ENCODE measurements at places on chromosomes 4 and X.

- DNase-seq, result no peak
Observed at GRCh38 chr4:84484236-84484635, 14.9 kb downstream of the NKX6-1 start.

DNA sequence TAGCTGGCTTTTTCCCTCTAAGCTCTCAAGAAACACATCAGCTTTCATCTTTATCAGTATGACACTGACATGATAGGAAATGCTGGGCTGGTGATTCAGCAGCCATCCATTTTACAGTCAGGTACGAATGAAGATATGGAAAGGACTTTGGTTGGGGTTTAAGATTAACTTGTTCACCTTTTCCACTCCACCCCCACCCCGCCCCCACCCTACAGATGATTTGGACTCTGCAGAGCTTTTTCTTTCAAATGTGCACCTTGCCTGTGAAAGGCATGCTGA is 132.6 kb downstream of the AKAP4 start:
- DNase-seq, result no peak

GRCh38 chrX:45070116-45071007 is 130.3 kb downstream of the DIPK2B start:
- peak; percentile 47 for DNase-seq

DNA sequence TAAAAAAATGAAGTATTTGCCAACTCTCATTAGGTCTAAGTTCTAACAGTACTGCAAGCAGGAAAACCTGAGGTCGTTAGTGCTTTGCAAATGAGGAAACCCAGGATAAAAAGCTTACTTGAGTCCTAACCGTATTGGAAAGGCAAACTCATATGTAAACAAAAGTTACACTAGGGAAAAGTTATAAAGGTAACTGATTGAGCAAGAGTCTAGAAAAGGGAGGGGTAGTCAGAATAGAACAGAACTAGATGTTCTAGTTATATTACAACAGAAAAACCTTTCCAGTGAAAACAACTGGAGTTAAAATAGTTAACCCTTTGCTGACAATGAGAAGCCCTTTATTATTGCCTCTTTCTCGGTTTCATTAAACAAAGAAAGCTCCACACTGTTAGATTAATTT is 66.4 kb upstream of the MAOA start:
- no peak for DNase-seq

DNA sequence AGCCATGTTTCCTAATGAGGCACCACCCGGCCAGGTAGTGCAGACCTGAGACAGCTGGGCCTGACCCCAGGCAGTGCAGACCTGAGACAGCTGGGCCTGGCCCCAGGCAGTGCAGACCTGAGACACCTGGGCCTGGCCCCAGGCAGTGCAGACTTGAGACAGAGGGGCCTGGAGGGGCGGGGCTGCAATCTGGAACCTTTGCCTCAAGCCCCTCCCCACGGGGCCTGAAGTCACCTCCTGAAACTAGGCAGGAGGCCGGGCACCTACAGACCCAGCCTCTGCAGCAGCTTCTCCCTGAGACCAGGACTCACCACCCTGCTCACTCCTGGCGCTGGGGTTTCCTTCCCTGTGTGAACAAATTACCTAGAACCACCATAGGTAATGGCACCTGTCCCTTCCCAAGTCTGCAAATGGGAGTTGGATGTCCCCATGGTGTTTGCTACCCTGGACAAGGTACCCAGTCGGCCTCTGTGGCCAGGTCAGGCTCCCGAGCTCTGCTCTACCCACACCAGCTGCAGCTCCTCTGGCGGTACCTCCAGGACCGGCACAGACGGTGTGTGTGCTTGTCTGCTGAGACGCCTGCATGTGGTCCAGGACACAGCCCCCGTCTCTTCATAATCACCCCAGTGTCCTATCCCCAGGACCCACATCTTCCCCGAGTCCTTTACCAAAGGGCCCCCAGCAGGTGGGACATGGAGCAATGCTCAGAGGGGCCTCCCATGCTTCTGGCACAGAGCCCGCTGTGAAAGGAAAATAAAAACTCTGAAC is 53.1 kb upstream of the C4orf50 start:
- no peak for DNase-seq
